ENCODE measurements at places on chromosomes 5 and 9. TPM values are rescaled to one million over a fixed set of nuclear protein-coding genes. Genes with fewer than 3 reads are reported as not detected.

- no peak for DNase-seq
Measured at GRCh38 chr9:136759001-136759400, 958 bp upstream of the LCN8 start.

DNA sequence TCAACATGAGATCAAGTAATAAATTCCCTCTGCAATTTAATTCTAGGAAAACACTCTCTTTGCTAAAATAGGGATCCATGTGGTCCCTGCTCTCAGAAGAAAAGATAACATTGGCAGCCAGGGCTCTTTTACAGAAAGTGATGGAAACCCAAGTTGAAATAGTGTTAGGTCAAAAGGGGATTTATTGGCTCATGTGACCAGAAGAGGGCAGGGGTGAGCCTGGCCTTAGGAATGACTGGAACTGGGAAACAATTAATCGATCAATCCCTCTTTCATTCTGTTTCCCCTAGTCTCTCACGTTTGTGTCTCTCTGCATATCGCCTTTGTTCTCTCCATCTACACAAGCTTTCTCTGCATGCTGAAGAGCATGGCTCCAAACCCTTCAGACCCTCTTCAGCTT is 58.3 kb upstream of the ALDH1B1 start:
- no peak for DNase-seq

DNA sequence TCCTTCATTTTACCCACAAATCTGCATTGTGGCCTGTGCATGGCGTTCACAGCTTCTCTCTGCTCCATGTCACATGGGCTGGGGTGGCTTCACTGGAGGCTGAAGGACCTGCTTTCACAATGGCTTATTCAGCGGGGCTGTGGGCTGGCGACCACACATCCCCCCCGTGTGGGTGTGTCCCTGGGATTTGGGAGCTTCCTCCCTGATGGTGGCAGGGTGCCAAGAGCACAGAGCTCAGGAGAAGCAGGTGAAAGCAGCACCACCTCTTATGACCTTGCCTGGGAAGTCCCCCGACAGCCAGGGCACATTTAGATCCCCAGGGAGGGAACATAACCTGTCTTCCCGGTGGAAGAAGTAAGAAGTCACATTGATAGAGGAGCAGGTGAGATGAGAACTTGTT is 5.0 kb upstream of the MED10 start:
- DNase-seq: no peak

DNA sequence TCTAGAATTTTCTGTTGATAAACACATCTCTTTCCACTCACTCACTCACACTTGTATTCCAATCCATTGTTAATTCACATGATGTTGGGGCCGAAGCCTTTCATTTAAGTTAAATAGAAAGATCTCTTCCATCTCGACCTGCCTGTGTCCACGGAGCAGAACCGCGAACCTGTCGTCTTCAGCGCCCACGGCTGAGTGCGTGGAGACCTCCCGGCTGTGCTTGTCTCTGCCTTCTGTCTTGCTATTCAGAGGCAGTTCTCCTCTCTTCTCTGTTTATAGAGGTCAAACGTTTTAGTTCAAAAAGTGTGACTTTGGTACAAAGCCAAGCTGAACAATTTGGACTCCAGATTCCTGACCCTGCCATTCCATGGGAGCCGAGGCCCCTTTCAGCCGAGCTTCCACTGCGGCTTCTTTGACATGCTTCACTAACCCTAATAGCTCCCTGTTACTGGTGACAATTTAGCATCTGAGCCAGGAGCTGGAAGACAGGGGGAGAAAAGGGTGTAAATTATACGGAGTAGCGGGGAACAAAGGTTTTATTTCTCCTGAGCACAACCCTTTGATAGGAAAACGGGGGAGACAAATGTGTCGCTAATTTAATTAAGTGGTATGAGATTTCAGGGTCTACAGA is 314.4 kb upstream of the IRX4 start:
- DNase-seq: no peak

Gene PPIC
- total RNA-seq: 2.9 TPM
